ENCODE measurements at places on chromosomes 2 and 18.

- peak; percentile 7 for DNase-seq
Observed at GRCh38 chr18:6414118-6414722, 491 bp downstream of the L3MBTL4 start.

DNA sequence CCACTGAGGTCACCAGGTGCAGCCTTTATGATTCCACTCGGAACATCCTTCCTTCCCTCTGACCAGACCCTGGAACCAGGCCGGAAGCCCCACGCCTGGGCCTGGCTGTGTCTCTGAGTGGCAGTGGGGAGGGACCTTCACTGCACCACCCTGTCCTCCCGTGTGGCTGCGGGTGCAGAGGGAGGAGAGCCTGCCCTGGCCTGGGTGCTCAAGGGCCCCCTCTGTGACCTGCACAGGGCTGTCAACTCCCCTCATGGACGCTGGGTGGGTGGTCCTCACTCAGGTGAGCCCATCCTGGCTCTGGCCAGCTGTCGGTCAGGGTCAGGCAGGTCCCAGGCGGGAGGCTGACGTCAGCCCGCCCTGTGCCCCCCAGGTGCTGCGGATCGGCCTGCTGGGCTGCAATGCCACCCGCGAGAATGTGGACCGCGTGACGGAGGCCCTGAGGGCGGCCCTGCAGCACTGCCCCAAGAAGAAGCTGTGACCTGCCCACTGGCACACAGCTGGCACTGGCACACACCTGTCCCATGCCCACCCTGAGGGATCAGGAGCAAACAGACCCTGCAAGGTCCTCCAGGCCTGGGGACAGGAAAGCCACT is 9.8 kb downstream of the AGXT start:
- DNase-seq: no peak

DNA sequence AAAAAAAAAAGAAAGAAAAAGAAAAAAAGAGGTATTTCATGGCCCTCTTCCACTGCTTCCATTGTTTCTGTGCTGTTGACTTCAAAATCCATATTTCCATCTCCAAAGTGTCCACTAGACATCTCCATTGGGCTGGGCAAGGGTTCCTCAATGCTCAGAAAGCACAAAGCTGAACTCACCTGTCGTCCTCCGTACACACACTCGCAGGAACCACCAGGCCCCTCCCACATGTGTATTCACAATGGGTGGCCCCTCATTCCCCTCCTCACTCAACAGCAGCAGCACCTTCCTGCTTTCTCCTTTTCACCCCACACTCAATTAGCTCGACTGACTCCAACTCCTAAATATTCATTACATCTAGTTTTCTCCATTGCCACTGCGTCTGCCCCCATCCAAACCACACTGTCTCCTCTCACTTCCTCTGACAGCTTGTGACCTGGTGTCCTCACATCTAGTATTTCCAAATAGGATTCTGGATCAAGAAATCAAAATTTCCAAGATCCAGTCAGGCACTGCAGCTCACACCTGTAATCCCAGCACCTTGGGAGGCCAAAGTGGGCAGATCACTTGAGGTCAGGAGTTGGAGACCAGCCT is 25.2 kb downstream of the OSBPL1A start:
- no peak for DNase-seq

DNA sequence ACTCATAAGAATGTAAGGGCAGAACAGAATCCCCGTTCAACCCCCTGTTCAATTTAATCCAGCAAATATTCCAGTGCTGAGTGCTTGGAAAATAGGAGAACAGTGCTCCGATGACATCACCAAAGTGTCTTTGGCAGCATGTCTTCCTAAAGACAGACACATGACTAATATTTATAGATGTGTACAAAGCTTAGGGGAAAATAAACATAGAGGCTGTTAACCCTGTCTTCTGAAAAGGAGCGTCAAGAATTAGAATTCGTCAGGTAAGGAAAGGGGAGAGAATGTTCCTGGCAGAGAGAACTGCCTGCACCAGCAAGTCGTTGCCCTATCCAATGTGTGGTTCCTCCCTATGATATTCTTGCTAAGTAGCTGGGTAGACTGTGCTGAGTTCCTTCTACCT is 72.7 kb downstream of the PLB1 start:
- no peak for DNase-seq

DNA sequence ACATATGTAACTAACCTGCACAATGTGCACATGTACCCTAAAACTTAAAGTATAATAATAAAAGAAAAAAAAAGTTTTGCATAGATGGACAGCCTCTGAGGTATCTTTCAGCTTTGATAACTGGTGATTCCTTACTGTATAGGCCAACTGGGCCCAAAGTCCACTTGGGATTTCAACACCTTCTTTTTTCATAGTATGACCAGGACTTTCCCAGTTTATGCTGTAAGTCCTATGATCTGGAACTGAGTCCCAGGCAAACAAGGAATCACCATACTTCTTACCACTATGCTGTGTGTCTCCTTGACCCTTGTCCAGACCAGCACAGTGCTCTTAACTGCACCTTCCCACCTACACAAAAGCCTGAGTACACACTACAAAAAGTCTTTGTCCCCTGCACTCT is 205.1 kb upstream of the RBBP8 start:
- DNase-seq: no peak

GRCh38 chr2:194203898-194204297 is 1453.1 kb upstream of the SLC39A10 start:
- DNase-seq: no peak

GRCh38 chr2:99072551-99072950 is 69.0 kb upstream of the C2orf15 start:
- no peak for DNase-seq

DNA sequence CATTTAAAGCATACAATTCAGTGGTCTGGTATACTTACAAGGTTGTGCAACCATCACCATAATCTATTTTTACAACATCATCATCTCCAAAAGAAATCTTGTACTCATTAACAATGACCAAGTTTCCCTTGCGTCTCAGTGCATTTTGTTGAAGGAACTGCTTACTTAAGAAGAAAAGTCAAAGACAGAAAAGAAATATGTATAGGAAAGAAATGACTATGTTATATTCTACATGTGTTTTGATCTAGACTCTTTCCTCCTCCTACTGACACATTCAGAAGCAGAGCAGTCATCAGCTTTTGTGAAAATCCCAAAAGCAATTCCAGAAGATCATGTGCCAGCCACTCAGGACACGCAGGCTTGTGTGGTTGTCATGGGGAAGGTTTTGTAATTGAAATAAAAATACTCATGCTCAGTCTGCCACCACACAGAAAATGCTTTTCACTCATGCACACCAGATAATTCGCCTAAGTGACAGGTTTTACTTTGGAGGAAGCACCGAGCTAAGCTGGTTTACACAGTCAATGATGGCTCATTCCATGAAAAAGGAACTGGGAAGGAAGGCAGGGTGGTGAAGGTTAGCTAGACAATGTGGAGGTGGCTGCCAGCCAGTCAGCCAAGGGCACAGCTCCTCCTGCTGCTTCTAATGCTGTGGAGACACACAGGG is 158.5 kb upstream of the REV1 start:
- peak; percentile 31 for DNase-seq

DNA sequence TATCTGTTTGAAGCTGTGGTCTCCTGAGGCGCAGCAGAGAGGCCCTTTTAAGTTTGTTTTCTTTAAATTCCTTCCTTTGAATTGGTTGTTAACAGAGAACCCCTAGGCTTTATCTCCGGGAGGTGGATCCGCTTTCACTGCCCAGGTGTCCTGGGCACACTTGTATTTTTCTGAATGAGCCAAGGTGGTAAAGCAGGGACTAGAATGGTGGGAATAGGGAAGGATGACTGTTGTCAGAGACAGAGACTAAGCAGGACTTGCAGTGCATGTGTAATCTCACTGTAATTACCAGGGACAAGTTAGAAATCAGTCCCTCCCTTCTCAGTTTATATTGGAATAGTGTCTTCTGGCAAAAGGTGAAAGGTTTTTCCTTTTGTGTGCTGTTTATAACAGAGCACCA is 72.8 kb downstream of the PHLPP1 start:
- no peak for DNase-seq

- DNase-seq: no peak
Observed at GRCh38 chr18:13893418-13893760, 21.9 kb downstream of the MC2R start.

DNA sequence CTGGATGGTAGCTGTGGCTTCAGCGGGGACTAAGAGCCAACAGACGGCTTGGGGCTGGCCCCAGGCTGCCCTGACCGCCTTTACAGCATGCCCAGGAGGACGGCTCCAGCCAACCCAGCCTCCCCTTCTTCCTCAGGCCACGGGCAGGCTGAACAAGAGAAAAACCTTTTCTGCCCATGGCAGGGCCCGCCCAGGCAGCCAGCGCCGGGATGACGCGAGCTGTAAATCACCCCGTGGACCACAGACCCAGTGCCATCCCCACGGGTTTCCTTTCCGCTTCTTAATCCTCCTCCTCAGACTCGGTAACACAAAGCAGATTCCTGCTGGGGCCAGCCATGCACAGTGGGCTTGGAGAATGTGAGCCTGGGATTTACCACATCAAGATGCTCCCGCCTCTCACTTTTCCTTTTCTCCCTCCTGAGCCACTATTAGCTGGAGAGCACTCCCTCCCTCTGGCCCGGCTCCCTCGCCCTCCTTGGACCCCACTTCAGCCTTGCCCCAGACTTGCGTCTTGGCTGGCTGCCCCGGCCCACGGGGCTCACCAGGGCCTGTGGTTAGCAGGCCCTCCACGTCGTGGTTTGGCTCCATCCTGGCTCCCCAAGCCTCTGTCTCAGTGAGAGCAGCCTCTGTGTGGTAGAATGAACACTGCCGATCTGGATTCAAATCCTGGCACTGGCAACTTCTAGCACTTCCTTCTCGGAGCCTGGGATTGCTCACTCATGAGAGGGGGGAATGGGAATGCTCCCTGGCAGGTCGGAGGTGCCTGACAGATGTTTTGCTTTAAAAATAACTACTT is 31.4 kb downstream of the ATOH8 start:
- DNase-seq: no peak

GRCh38 chr18:10381951-10382350 is 72.5 kb upstream of the APCDD1 start:
- no peak for DNase-seq

- DNase-seq: no peak
Observed at GRCh38 chr2:168552450-168552856, 96.4 kb downstream of the CERS6 start.

- DNase-seq: no peak
Observed at GRCh38 chr2:240688553-240688919, 3.1 kb upstream of the AQP12A start.

- DNase-seq: no peak
Observed at GRCh38 chr2:220282236-220282635, 654.8 kb downstream of the SLC4A3 start.

DNA sequence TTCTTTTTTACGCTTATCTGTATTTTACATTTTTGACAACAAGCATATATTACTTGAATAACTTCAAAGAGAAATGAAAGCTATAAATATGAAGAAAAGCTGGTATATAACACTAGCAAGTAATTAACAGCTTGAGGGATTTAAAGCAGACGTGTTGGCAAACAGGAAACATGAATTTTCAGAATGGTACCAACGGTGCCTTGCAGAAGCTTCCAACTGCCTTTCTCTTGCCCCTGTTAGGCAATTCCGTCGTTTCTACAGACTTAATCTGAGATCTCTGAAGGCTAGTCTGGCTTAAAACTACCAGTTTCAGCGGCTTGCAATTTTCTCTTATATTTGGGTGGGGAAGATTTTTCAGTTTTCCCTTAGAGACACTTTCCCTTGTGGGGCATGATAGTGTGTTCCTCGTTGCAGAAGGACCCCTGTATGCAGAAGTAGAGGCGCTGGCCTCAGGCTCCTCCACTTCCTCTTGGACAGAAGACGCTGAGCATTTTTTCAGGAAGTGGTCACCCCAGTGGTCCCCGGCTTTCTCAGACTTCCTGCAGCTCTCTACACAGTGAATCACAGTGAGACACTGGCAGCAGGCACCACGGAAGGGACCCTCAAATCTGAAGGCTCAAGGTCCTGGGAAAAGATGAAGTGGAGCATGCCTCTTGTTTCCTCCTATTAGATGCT is 56.2 kb upstream of the SLC16A14 start:
- no peak for DNase-seq

DNA sequence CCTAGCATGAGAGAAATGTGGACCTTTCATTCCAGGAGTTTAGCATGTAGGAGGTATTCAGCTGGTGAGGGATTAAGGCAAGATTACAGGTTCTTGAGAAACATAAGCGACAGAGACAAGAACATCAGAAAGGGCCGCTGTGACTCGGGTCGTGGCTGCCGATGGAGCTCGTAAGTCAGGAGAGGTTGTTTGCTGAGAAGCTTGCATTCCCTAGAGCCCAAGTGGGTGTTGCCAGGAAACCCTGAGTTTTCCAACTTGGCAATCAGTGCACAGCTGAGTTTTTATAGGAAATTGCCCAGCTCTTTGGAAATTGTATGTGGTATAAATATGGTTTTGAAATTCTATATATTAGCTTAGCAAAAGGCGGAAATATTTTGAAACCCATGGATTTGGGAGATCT is 46.4 kb upstream of the CYP1B1 start:
- no peak for DNase-seq

- no peak for DNase-seq
Observed at GRCh38 chr2:12094134-12094533, 347.7 kb downstream of the LPIN1 start.

DNA sequence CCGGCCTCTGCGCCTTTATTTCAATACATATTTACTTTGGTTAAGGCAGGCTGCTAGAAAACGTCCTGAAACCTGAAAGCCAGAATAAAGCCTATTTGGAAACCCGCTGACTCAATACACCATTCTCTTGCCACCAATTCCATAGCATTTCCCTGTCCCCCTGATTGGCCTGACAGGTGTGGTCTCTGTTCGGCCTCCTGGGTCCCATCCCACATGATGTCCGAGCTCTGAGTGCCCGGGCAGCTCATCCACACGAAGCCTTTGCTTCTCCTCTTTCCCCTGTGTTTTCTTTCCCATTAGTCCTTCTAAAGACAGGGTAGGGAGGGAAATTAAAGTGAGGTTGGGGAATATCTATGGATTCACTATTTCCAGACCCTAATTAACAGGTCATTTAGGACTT is 42.6 kb upstream of the ZNF516 start:
- DNase-seq: no peak

- peak; percentile 51 for DNase-seq
Observed at GRCh38 chr18:58314284-58314683, 270.3 kb downstream of the NEDD4L start.

GRCh38 chr18:3513481-3513880 is 63.5 kb downstream of the TGIF1 start:
- DNase-seq: no peak

GRCh38 chr2:137741784-137742362 is 222.4 kb upstream of the HNMT start:
- DNase-seq: no peak

DNA sequence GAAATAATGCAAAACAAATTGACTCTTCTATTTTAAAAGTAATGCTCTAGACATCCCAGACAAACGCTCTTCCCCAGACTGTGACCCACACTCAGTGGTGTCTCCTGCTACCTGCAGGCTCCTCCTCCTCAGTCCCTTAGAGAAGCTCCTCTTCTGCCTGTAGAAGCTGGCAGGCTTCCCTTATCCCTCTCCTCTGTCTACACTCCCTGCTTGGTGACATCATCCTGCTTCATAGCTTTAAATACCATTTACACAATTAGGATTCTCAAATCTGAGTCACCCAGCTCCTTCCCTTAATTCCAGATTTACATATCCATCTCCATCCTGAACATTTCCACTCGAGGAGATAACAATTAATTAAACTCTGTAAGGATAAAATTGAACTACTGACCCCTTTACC is 167.9 kb downstream of the FBXO15 start:
- no peak for DNase-seq

Data from kidney glomerular epithelial cell (primary cell).